ENCODE measurements at places on chromosomes 1 and 21.

DNA sequence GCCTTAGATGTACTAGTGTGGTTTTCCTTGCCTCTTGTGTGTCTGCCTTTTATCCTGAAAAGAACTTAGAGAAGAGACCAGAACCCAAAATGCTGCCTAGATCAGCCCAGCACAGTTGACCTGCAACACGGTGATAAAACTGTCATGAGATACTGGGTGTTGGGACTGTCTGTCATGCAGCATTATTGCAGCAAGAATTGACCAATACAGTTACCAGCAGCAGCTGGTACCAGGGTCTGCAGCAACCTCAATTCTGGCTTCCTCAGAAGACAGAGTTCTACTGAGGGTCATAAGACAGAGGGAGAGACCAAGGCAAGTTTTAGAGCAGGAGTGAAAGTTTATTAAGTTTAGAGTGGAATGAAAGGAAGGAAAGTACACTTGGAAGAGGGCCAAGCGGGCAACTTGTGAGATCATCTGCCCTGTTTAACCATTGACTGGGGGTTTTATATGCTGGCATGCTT, 182.0 kb downstream of the DYRK1A start:
- no peak for DNase-seq

- no peak for DNase-seq
Observed at GRCh38 chr1:56469640-56470371, 109.6 kb downstream of the PLPP3 start.

DNA sequence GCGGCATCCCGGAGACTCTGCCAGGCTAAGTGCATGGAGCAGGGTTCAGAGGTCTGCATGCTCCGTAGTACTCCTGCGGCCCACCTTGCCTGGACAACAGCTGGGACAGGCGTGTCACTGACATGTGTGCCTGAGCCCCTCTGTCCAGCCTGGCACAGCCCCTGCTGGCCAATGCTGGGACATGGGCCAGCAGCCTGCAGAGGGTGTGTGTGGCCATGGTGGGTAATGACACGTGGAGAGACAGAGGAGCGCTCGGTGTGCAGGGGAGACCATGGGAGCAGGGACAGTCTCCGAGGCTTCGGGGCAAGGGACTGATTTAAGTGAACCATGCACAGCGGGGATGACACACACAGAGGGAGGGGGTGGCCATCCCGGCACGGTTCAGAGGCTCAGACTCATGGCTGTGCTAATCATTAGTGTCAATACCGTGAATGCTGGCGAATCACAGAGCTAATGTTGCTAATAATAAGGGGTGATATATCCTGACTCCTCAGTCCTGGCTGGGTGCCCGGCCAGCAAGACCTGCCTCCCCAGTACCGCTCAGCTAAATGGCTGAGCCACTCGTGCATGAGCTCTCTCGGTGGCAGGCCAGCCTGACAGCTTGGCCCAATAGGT, 41.5 kb downstream of the IGSF21 start:
- DNase-seq: no peak

DNA sequence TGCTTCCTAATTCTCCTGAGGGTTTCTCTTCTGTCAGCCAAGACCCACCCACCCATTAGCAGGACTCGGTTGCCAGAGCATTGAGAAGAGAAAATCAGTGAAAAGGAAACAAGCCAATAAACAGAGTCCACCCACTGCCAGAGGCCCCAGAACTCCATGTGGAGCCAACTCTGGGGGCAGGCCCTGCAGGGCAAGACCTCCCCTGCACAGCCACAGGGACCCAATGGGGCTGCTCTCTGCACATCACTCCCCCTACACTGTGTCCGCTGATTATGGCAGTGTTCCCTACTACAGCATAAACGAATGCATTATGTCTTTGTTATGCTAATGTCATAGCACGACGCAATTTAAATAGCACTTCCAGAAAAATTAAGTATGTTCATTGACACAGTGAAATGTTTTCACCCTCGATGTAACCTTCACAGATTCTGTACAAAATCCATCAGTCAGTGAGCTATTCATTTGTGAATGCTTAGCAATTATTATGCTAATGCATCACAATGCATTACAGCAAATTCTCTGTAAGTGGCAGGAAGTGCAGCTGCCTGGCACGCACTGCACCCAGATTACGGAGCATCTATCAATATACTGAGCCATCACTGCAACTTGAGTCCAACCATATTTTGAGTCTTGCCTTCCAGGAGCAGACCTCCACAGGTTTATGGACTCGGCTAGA, 56.4 kb downstream of the GRIK3 start:
- DNase-seq: no peak

DNA sequence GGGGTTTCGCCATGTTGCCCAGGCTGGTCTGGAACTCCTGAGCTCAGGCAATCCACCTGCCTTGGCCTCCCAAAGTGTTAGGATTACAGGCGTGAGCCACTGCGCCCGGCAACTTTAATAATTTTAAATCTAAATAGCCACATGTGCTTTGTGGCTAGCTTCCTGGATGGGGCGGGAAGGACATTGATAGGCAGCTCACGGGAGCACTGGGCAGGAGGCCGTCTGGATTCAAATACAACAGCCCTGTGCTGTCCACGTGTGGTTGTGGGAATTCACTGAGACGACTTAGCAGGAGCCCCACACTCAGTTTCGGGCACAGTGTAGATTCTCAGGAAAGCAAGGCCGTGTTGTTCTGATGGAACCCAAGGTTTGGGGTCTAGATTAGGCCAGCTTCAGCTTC, 177.1 kb downstream of the ETS2 start:
- no peak for DNase-seq

- no peak for DNase-seq
Observed at GRCh38 chr1:16286122-16286521, 49.1 kb upstream of the CPLANE2 start.

- DNase-seq: no peak
Observed at GRCh38 chr1:160437432-160438316, 37.3 kb downstream of the VANGL2 start.

- DNase-seq: no peak
Observed at GRCh38 chr1:193456811-193457280, 270.4 kb upstream of the B3GALT2 start.

DNA sequence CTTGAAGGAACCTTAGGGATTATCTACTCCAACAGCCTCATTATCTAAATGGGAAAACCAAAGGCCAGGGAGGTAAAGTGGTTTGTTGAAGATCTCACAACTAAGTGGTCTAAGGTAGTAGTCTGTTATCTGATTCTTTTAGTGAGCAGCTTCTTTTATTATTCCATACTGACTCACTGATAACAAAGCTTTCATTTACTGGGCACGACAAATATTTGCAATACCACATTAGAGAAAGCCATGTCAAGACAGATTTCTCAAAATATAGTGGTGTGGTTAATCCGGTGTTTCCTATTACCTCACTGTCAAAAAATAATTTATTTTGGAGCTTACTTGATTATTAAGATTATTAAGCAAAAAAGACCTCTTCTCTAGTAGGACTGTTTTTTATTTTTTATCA, 369.1 kb downstream of the S1PR1 start:
- no peak for DNase-seq

GRCh38 chr1:63327417-63328054, 5.2 kb downstream of the FOXD3 start:
- no peak for DNase-seq
